Foreskin keratinocyte (primary cell): ENCODE measurements at places on chromosomes 6 and 20. TPM values are rescaled to one million over a fixed set of nuclear protein-coding genes. Genes with fewer than 3 reads are reported as not detected.

Gene SLC26A8
- not detected in 2 replicates for total RNA-seq

Gene RNASET2
- 14.3 and 14.5 TPM in 2 replicates for total RNA-seq

Gene XRN2
- total RNA-seq, result 84.4 and 87.5 TPM in 2 replicates

Gene RSPH9
- total RNA-seq, result 0.04 and 0.07 TPM in 2 replicates

Gene OR2H1
- total RNA-seq, result not detected in 2 replicates

Gene DCDC2
- total RNA-seq, result 0.34 and 0.63 TPM in 2 replicates

Gene RBPJL
- not detected in 2 replicates for total RNA-seq

Gene MCCD1
- not detected in 2 replicates for total RNA-seq

Gene FOXO3
- 23.3 and 24.0 TPM in 2 replicates for total RNA-seq

Gene CTAGE9
- total RNA-seq, result not detected in 2 replicates

Gene ANGPT4
- not detected in 2 replicates for total RNA-seq

Gene AGER
- total RNA-seq, result 2.7 and 3.2 TPM in 2 replicates

Gene TRIM40
- total RNA-seq, result not detected in 2 replicates

Gene PPP1R14C
- 32.5 and 36.4 TPM in 2 replicates for total RNA-seq

Gene TAAR5
- total RNA-seq, result not detected in 2 replicates

Gene FAM209A
- total RNA-seq, result 0.31 TPM in 1 of 2 replicates, not detected in the other

Gene ADGB
- total RNA-seq, result not detected in 2 replicates
